Neuronal stem cell (in vitro differentiated cells): ENCODE measurements at places on chromosomes 16 and 17.

DNA sequence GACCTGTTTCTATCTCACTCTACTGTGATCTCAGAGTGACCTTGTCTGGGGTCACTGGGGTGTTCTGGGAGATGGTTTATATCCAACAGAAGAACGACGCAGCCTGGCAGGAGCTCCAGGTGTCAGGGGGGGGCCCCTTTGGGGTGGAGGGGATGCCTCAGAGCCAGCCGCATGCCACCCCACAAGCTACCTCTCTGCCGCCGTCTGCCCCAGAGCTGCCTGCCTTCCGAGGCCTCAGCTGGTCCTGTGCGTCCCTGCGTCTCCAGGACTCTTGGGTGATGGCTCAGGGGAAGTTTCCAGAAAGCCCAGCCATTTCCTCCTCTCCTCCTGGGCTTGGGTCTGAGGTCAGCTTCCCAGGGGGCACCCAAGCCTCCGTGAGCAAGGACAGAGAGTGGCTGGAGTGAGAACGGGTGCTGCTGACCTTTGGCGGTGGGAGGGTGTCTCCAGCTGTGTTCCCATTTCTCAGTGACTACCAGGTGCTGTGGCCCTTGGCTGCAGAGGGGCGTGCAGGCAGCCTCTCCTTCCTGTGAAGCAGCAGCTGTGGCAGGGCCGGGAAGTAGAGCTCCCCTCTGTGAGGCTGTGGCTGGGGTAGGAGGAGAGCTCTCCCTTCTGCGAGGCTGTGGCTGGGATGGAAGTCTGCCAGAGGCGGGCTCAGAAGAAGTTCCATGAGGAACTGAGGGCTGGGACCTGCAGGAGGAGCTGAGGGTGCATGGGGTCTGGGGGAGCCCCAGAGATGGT lies 19.8 kb downstream of the JPH3 start:
- DNase-seq, result no peak

GRCh38 chr17:20243524-20243923 lies 223.8 kb downstream of the LGALS9B start:
- no peak for DNase-seq

- no peak for DNase-seq
Observed at GRCh38 chr17:45825792-45826191, 18.9 kb upstream of the SPPL2C start.

DNA sequence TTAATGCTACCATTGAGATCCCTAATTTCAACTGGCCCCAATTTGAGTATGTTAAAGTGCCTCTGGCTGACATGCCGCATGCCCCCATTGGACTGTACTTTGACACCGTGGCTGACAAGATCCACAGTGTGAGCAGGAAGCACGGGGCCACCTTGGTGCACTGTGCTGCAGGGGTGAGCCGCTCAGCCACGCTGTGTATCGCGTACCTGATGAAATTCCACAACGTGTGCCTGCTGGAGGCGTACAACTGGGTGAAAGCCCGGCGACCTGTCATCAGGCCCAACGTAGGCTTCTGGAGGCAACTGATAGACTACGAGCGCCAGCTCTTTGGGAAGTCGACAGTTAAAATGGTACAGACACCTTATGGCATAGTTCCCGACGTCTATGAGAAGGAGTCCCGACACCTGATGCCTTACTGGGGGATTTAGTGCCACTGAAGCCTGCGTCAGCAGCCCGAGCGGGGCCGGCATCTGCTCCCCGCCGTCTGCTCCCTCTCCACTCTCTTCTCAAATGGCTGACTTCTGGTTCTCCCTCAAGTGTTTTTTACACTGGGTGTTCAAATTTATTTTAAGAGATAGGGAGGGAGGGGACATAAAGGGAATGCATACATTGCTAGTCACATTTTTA lies 22.9 kb downstream of the DUSP14 start:
- DNase-seq, result no peak

- DNase-seq, result no peak
Observed at GRCh38 chr17:78338486-78339259, 21.2 kb downstream of the SOCS3 start.

DNA sequence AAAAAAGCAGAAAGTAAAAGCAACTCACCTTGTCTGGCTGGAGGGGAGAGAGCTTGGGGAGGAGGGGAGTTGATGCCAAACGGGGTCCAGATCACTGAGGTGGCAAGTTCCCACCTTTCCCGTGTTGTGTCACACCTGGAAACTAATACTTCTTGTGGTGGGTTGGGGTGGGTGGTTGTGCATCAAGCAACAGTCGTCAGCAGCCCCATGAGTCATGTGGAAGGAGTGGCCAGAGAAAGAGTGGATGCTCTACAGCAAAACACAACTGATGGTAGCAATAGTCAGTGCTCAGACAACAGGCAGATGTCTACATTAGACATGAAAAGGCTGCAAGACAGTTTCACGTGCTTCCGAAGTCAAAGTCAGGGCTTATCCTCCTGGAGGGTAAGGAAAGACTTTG lies 35.4 kb downstream of the ARSG start:
- DNase-seq, result no peak

DNA sequence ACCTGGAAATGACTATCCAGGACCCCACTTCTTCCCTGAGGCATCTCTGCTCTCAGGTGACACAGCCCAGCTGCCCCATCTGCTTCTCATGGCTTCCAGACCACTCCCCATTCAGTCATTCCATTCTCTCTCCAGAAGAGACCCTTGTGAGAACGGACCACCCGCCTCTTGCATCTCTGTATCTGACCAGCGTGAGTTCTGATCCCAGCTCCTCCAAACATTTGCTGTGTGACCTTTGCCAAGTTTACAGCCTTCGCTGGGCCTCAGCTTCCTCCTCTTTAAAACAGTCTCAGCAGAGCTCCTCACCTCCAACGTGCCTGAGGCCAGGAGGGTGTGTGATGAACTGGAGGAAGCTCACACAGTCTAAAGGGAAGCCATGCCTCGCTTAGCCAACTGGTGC lies 39.6 kb downstream of the C16orf82 start:
- no peak for DNase-seq

DNA sequence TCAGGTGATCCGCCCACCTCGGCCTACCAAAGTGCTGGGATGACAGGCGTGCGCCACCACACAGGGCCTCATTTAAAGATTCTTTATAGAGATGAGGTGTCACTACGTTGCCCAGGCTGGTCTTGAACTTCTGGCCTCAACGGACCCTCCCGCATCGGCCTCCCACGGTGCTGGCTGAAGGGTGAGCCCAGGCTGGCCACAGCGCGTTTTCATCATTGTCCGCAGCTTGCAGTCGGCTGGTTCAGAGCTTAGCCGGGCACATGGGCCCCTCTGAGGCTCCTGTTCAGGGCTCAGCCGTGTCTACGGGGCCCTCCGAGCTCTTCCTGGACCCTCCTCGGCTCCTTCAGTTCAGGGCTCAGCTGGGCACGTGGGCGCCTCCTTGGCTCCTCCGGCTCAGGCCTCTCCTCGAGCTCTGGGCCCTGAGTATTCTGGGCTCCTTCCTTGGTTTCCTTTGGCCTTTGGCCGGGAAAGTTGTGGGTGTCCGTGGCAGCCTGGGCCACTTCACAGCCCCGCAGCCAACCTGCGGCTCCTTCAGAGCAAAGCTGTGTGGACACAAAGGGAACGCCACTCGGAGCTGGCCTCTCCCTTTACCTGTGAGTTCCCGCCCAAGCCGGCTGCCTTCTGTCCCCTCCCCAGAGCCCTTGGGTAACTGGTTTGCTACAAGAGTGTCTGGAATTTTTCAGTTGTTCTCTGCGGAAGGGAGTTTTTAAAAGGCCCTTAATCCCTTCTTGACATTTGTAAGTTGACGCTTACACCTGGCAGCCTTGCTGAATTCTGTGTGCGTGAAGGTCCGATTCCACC lies 1.2 kb upstream of the MSLN start:
- no peak for DNase-seq

GRCh38 chr16:49566432-49566831 lies 192.8 kb downstream of the C16orf78 start:
- DNase-seq, result no peak

DNA sequence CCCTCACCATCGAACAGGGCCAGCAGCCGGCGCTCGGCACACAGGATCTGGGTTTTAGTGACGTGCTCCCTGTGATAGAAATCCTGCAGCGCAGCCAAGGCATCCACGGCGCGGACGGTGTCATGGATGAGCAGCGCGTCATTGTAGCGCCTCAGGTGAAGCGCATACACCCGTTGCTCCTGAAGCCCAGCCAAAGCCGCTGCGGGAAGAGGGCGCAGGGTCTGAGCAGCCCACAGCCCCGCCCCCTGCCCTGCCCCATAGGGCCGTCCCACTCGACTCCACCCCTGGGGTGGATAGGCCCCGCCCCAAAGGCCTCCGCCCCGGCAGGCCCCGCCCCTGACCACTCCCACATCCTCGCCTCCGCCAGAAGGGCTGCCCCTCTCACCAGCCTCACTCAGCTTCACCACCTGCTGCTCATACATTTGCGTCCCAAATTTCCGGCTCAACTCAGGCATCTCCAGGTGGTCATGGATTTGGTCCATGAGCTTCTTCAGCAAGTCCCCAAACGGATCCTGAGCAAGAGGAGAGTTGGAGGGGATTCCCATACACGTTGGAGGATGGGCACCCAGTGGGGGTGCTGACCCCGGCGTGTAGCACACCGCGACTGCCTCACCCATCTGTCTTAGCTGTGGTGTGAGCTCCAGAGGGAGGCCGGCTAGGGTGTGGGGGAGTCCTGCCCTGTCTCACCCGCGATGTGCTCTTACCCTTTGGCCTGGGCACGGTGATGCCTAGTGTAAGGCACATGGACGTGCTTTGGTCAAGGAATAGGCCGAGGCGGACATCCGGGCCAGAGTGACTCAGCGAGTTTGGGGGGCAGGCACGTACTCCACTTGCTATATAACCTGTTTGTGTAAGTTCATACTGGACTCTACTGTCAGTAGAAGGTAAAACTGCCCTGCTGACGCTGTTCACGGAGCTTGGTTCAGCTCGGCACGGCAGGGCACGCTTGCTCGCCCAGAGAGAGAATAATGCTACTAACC lies 4.6 kb downstream of the DHX58 start:
- DNase-seq, result peak; percentile 85

DNA sequence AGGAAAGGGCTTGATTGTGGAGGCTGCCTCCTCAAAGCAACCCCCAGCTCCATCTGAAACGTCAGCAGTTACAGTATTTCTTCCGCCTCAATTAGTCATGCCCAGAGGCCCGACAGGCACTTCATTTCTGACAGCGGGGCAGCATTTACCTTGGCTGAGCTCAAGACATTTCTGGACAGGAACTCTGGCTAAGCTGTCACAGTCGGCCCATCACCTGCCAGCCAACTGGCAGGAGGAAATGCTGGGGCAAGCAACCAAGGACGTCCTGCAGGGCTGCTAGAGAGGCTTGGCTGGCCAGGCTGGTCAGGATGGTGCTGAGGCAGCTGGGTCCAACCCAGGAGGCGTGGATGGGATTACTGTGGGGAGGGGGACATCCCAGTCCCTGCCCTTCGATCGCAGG lies 27.8 kb downstream of the PLXDC1 start:
- DNase-seq, result no peak

DNA sequence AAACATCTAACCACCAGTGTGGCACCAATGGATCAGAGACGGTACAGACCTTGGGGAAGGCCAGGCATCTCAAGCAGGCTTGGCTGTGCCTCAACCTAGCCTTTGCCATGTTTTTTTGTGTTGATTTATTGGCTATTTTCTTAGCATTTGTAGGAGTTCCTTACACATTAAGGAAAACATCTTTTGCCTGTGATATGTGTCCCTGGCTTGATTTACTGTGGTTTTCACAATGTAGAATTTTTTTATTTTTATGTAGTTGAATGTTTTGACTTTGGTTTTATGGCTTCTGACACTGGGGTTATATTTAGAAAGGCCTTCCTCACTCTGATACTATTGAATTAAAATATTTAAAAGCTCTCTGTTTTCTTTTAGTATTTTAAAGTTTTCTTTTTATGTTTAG lies 132.6 kb downstream of the ZNF423 start:
- no peak for DNase-seq

- DNase-seq, result no peak
Observed at GRCh38 chr17:17505610-17506171, 9.5 kb upstream of the RASD1 start.

DNA sequence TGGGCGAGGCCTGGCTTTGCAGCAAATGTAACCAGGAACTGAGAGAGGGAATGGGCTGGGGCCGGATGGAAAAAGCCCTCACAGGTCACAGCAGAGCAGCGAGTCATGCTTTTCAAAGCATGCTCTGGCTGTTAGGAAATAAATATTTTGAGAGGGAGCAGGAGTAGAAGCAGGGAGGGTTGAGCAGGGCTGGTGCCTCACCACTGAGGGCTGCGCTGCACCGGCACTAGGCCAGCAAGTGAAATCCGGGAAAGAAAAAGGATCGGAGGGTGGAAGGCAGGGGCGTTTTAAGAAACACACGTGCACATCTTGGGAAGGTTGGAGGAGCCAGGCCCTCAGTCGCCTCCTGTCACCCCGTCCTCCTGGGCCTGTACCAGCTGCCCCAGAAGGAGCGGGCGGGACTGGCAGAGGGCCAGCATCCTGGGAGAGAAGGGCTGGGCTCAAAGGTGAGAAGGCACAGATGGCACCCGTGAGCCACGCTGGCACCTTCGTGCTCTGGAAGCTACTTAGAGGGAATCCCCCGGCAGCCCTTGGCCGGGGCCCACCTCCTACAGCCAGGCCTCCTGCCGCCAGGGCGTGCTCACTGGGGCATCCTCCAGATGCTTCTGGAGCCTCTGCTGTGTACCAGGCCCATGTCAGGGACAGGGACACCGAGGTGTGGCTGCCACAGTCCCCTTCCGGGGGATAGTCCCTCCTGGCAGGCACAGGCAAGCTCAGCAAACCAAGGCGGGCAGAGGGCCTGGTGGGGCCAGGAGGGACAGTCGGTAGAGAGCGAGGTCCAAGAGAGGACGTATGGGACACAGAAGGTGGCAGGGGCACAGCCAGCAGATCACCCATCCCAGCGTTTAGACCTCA lies 71.5 kb upstream of the PLCG2 start:
- DNase-seq, result no peak

GRCh38 chr17:17500999-17501605 lies 4.9 kb upstream of the RASD1 start:
- DNase-seq, result no peak

- DNase-seq, result no peak
Observed at GRCh38 chr17:46719891-46720290, 98.6 kb downstream of the WNT3 start.

- DNase-seq, result no peak
Observed at GRCh38 chr16:643050-643368, 1.4 kb downstream of the MCRIP2 start.

GRCh38 chr16:85781695-85782370 lies 17.5 kb downstream of the EMC8 start:
- DNase-seq, result no peak

GRCh38 chr17:79923974-79924638 lies 84.9 kb upstream of the CBX4 start:
- DNase-seq, result peak; percentile 73
